Left colon (tissue), 2 donors: ENCODE measurements at places on chromosomes 2 and 18. TPM values are rescaled to one million over a fixed set of nuclear protein-coding genes. Genes with fewer than 3 reads are reported as not detected.

GRCh38 chr18:74137920-74138538 lies 9.6 kb downstream of the FBXO15 start:
- no peak for DNase-seq

Gene GIGYF2
- 55.4 TPM for total RNA-seq

Gene HOXD13
- total RNA-seq: 0.14 TPM

GRCh38 chr18:59669872-59670657 lies 27.2 kb downstream of the CCBE1 start:
- DNase-seq: no peak

Gene KIAA2012
- 0.11 TPM for total RNA-seq

Gene RAMP1
- 1.8 TPM for total RNA-seq

DNA sequence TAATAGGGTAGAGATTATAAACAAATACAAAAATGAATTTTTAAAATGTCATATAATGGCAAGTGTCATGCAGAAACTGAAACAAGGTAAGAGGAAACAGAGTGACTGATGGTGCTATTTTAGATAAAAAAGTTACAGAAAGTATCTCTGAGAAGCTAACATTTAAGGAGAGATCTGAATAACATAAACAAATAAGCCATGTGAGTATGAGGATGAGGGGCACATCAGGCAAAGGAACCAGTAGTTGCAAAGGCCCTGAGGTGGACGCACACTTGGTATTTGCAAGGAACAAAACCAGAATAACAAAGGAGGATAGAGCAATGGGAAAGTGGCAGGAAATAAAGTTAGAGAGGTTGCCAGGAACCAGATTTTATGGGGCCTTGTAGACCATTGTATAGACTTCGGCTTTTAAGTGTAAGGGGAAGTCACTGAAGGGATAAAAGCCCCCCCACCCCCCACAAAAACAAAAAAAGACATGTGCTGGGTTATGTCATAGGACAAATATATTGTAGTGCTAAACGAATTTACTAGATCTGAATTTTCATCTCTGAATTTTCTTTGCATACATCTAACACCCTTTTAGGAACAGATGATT lies 159.2 kb downstream of the DTNB start:
- DNase-seq: no peak

Gene YES1
- total RNA-seq: 64.7 TPM

DNA sequence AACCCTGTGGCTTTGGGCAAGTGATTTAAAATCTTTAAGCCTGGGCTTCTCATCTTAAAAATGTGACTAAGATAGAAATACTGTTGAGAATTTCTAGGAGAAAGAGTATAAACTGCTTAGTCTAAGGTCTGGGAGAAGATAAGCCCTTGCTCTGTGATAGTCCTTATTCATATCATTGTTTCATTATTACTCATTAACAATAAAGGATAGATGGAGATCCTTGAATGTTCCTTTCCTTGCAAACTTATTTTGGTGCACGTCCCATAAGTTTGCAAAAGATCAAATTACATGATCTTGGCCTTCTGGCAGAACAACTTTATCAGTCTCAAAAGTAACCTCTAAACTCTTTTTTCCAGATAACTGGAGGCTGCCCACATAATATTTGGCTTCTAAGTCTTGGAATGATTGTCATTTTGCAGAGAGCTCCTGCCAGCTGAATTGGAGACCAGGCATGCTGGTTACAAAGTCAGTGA lies 138.3 kb downstream of the FAM124B start:
- DNase-seq: no peak

Gene LIPG
- total RNA-seq: 14.2 TPM

Gene RTP5
- not detected for total RNA-seq

GRCh38 chr2:37984589-37984988 lies 59.5 kb downstream of the RMDN2 start:
- DNase-seq: no peak

- DNase-seq: no peak
These were observed 37.1 kb downstream of the DCC start for GRCh38 chr18:52377094-52377493.

DNA sequence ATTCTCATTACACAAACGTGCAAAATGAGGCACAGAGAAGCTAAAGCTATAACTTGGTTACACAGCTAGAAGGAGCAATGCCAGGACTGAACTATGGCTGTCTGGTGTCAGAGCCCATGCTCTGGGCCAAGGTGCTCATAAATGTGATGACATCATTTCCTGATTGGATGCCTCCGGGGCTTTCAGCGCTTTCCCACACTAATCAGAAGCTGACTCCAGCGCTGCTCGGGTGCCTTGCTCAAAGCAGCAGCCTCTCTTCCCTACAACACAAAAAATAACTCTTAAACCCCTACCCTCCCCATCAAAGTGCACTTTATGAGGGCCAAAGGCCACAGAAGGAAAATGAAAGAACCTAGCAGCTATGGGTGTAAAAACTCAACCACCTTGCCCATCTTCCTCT lies 90.7 kb downstream of the STK39 start:
- no peak for DNase-seq

GRCh38 chr2:218284106-218284811 lies 8.0 kb downstream of the TMBIM1 start:
- DNase-seq: peak; percentile 54

GRCh38 chr18:12306752-12307700 lies 1.0 kb upstream of the TUBB6 start:
- no peak for DNase-seq

DNA sequence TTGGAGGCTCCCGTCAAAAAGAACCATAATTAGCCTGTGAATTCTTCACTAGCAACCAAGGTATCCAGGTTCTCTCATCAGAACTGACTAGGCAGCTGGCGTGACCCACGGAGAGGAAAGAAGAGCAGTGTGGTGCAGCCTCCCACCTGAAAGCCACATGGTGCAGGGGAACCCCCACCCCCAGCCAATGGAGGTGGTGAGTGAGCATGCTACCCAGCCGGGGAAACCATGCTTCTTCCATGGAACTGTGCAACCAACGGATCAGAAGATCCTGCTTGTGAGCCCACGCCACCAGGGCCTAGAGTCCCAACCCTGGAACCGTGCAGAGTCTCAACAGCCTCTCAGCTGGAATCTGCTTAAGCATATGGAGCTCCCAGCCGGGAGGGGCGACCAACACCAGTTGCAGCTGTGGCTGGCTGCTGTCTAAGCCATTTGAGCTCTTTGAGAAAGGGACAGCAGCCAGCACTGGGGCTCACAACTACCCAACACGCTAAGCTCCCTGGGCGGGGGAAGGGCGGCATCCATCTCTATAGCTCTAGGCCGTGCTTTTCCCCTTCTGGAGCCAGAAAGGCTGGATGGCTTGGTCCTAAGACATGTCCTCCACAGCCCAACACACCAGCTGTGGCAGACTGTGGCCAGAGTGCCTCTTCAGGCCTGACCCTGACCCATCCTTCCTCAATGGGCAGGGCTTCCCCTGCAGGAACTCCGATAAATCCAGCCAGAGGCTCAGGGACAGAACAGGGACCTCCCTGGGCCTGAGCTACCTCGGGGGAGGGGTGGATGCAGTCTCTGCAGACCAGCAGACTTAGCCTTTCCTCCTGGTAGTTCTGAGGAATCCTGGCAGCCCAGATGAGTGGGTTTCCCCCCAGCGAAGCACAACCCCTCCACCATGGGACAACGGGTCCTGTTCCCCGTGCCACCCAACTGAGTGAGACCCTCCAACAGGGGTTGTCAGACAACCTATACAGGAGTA lies 151.4 kb upstream of the NXPH2 start:
- DNase-seq: no peak

Gene THSD7B
- total RNA-seq: 0.14 TPM

DNA sequence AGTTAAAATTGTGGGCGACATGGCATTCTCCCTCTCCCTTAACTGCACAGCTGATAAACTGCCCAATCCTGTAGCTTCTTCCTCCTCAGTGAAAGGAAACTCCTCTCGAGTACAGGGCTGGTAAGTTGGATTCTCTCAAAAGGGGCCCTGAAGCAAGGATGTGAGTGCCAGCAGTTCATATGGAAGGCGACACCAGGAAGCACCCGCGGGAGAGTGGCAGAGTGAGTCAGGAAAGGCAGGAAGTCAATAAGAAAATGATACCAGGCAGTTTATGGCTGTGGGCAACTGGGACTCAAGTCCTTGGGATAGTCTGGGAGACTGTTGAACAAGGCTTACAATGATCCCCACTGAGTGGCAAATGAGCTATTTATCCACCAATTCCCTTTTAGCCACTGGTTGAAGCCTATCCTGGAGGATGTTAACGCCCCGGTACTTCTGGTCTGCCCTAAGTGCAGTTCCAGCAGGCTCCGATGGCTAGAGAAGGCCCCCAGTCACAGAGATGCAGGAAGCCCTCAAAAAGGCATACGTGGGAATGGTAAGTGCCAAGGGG lies 34.8 kb downstream of the ABHD3 start:
- peak; percentile 63 for DNase-seq

Gene OTOS
- total RNA-seq: not detected

DNA sequence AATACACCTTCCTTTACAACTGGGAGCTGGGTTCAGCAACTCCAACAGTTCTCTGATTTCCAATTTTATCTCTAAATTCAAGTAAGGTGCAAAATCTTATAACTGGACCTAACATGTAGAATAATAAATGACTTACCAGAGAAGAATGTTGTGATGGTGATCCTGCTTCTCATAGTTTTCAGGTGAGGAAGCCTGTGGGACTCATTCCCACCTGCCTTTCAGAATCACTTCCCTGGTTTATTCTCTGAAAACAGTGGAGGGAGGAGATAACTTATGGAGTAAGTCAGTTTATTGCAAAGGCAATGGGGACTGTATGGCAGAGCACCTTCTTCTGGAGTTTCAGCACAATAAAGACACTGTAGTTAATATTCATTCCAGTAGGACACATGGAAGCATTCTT lies 1188.2 kb upstream of the FAM98A start:
- no peak for DNase-seq

Gene SLC35F5
- total RNA-seq: 130 TPM

GRCh38 chr18:63177259-63177658 lies 142.3 kb downstream of the BCL2 start:
- DNase-seq: no peak

GRCh38 chr18:56869189-56869777 lies 218.1 kb downstream of the WDR7 start:
- DNase-seq: no peak

DNA sequence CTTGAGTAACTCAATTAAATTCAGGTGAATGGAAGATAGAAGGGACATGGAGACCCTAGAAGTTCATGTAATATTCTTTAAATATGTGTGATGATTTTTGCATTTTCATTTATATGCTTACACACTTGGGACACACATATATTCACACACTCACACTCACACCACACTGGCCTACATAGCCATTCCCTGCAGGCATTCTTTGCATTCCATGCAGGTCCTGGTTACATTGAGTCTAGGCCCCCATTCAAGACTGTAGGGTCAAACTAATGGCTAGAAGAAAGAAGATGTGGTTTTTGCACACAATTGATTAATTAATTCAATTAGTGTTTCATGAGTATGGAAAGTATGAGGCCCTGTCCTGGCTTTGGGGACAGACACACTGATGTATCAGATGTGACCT lies 249.4 kb downstream of the HNMT start:
- no peak for DNase-seq

DNA sequence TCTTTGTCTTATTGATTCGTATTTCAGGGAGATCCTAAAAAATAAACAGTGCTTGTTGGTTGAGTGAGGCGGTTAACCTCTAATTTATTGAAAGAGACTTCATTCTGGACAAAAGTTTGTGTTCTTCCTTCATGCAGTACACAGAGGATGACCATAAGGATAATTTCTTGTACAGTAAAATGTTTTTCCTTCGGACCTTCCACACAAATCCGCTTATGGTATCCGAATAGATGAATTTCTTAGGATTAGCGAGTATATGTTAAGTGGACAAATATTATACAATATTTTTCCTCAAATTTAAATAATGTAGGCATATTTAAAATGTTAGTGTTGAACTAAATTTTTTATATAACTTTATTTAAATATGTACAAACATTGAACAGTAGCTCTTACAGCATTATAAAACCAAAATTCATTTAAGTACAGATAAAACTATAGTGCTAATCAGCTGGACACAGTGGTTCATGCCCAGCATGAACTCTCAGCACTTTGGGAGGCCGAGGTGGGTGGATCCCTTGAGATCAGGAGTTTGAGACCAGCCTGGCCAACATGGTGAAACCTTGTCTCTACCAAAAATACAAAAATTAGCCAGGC lies 84.4 kb downstream of the LPIN1 start:
- DNase-seq: no peak

- no peak for DNase-seq
These were observed 498.7 kb upstream of the RAB6C start for GRCh38 chr2:129480790-129481189.

GRCh38 chr2:31238906-31239592 lies 5.1 kb downstream of the EHD3 start:
- DNase-seq: no peak

DNA sequence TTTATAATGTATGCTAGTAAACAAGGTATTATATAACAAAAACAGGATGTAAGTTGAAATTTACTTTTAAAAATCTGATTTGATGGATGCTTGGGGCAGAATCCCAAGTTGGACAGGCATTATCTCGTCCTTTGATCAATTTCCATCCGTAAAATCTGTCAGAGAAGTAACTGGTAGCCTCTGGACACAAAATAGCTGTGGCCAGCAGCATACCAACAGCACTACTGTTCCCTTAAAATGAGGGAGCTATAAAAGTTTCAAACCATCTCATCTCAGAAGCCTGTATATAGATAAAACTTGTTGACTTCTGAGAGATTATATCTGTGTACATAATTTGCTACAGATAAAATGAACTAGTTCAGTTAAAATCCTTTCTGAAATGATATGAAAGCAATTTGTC lies 14.7 kb upstream of the METAP1D start:
- no peak for DNase-seq

DNA sequence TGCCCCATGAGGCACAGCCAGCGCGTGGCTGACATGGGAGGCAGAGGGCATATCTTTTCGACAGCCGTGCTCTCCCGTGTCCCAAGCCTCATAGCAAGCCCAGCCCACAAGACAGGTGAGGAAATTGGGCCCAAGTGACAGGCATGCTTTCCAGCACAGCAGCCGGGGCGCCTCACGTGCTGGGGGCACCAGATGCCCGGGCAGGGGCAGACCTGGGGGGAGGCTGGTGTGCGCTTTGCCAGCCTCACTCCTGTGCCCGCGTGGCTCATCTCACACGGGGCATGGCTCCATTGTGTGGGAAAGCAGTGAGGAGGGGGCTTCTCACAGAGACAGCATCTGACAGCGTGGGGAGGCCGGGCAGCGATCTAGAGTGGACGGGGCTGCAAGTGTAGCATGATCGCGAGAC lies 93.2 kb downstream of the USP40 start:
- no peak for DNase-seq

- no peak for DNase-seq
These were observed 45.0 kb upstream of the NRP2 start for GRCh38 chr2:205637320-205637602.

GRCh38 chr18:55777666-55778304 lies 189.8 kb upstream of the TCF4 start:
- DNase-seq: no peak
